ENCODE measurements at places on chromosomes 2 and 18. TPM values are rescaled to one million over a fixed set of nuclear protein-coding genes. Genes with fewer than 3 reads are reported as not detected.

DNA sequence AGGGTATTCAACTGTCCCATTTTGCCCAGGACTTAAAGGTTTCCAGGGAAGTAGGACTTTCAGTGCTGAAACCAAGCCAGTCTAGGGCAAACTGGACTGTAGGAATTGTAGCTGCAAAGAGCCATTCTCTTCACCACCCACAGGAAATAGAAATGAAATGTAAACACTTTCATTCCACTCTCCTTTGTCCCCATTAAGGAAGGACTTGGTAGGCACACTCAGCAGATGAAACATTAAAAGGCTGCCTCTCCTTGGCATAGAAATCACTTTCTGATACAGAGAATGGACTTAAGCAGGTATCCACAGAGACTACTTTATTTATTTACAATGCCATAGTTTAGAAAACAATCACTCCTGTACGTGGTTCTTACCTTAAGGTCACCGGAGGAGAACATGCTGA is 102.9 kb upstream of the CCDC195 start:
- no peak overlapping the region for H3K27ac ChIP-seq
- H3K4me1 ChIP-seq, result no peaks in the 10 kb centered on the region
- DNase-seq, result no peak
- H3K36me3 ChIP-seq, result peaks cover 27% of the 10 kb centered on the region
- H3K4me3 ChIP-seq, result no peak overlapping the region

GRCh38 chr2:144671695-144672455 is 152.0 kb upstream of the ZEB2 start:
- no peaks in the 10 kb centered on the region for H3K36me3 ChIP-seq
- no peaks in the 10 kb centered on the region for H3K4me1 ChIP-seq
- H3K4me3 ChIP-seq, result no peak overlapping the region
- DNase-seq, result peak; percentile 25
- no peak overlapping the region for H3K27ac ChIP-seq

DNA sequence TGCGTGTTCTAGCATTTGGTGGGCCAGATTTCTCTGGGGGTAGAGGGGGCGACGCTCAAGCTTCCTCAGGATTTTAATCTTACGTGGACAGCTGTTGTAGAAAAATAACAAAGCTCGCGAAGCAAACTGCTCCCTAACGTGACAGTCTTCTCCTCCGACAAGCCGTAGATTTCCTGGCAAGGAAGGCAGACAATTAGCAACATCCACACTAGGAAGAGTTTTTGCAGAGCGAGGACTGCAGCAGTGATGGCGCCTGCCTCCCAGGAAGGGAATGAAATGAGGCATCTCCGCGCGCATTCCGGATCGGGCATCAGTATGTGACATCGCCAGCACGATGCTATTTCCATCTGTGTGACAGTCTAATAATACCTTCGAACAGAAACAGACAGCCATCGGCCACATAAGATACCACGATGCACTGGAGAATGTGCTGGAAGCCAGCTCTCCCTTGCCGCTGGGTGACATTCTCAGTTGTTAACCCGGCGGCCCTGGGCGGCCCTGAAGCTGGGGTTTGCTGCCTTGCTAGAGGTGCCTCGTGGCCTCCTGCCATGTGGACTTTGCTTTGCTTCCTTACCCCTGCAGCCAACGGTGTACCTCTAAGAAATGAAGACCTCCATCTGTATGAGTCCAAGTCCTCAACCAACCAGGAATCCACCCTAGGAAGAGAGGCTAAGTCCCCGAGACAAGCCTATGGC is 101.8 kb upstream of the AGAP1 start:
- no peaks in the 10 kb centered on the region for H3K36me3 ChIP-seq
- H3K27me3 ChIP-seq, result peaks cover 6% of the 10 kb centered on the region

- no peaks in the 10 kb centered on the region for H3K4me1 ChIP-seq
- no peak for DNase-seq
- no peaks in the 10 kb centered on the region for H3K27me3 ChIP-seq
- H3K4me3 ChIP-seq, result no peak overlapping the region
Measured at GRCh38 chr18:43904209-43904837, 627.0 kb upstream of the SYT4 start.

GRCh38 chr2:157194844-157195243 is 62.7 kb upstream of the GALNT5 start:
- H3K4me1 ChIP-seq, result no peaks in the 10 kb centered on the region
- DNase-seq, result no peak
- no peaks in the 10 kb centered on the region for H3K36me3 ChIP-seq
- no peak overlapping the region for H3K27ac ChIP-seq
- H3K27me3 ChIP-seq, result no peaks in the 10 kb centered on the region

GRCh38 chr2:68662466-68662865 is 19.1 kb downstream of the PROKR1 start:
- no peak overlapping the region for H3K27ac ChIP-seq
- H3K4me1 ChIP-seq, result peaks cover 8% of the 10 kb centered on the region
- H3K4me3 ChIP-seq, result no peak overlapping the region

GRCh38 chr18:66558773-66559172 is 45.1 kb downstream of the CDH19 start:
- H3K4me3 ChIP-seq, result no peak overlapping the region
- DNase-seq, result no peak
- no peak overlapping the region for H3K27ac ChIP-seq
- H3K4me1 ChIP-seq, result no peaks in the 10 kb centered on the region
- no peaks in the 10 kb centered on the region for H3K27me3 ChIP-seq

GRCh38 chr2:9815844-9816279 is 27.4 kb upstream of the TAF1B start:
- H3K27ac ChIP-seq, result no peak overlapping the region
- H3K4me3 ChIP-seq, result no peak overlapping the region
- H3K4me1 ChIP-seq, result peaks cover 12% of the 10 kb centered on the region
- H3K36me3 ChIP-seq, result no peaks in the 10 kb centered on the region
- peaks cover 4% of the 10 kb centered on the region for H3K27me3 ChIP-seq

Gene FZD7
- total RNA-seq, result 22.4 TPM

Gene ELAC1
- total RNA-seq, result 5.6 TPM

Gene INO80D
- 8.8 TPM for total RNA-seq

Gene GTF3C2
- 22.3 TPM for total RNA-seq

Gene MERTK
- total RNA-seq, result 4.9 TPM
